ENCODE measurements at places on chromosomes 3 and 15.

DNA sequence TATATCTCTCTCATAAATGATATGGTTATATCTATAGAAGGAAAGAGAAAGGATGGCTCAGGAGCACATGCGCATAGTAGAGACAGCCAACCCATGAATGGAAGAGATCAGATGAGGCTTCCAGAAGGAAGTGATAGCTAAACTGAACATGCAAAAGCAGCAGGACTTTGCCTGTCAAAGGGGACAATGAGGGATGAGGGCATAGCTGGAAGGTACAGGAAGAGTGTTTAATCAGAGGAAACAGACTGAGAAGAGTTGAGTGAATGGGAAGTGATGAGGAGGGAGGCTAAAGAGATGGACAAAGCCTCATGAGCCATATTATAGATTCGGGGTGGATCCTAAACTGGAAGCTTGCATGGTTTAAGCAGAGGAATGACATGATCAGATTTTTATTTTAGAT lies 26.5 kb upstream of the VEPH1 start:
- DNase-seq = no peak

DNA sequence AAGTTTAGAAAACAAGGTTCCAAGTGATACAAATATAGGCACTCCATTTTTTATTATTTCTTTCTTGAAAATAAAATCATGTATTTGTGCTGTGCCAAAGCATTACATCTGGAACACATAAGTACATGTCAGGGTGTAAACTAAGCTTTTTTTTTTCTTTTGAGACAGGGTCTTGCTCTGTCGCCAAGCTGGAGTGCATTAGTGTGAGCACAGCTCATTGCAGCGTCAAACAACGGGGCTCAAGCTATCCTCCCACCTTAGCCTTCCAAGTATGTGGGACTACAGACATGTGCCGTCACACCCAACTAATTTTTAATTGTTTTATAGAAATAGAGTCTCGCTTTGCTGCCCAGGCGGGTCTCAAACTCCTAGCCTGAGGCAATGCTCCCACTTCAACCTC lies 9.0 kb downstream of the SPATA12 start:
- no peak for DNase-seq

- DNase-seq = no peak
Measured at GRCh38 chr3:67171841-67172240, 173.7 kb downstream of the KBTBD8 start.

DNA sequence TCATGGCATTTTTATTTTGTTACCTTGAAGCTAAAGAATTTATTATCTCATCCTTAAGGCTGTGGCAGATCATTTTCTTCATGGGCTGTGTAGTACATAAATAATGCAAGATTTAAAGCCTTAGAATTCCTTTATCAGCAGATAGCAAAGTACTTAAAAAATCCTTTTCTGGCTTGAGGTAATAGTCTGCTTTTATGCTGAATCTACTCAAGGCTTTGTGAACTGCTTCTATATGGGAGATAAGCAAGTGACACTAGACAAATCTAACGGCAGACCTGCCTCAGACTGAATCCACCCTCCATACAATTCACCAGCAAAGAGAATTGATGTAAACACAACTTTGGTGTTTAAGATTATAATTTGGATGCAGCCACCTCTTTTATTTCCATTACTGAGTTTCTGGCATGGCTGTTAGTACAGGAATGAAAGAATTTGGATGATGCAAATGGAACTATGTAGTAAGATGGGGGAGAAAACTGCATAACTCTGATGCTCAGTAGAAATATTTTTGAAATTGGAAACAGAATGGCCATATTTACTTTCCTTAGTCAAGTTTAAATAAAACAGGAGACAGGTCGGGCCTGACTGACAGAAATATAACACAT lies 1121.5 kb downstream of the NAALADL2 start:
- no peak for DNase-seq

- DNase-seq = no peak
Measured at GRCh38 chr15:38705436-38706219, 141.0 kb upstream of the RASGRP1 start.

DNA sequence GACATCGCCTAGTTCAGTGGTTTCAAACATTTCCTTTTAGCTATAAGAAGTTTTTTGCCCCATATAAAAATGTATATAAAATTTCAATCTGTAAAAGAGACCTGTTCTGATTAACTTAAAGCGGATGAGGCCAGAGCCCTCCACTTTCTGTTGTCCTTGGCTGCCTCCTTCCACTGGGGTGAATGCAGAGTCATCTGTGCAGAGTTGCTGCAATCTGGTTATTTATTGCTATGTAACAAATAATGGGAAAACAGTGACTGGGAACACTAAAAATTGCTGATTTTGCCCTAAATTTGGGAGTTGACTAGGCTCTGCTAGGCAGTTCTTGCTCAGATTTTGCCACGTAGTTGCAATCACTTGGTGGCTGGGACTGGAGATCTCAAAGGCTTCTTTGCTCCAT lies 637.8 kb downstream of the GRM7 start:
- no peak for DNase-seq

- no peak for DNase-seq
Measured at GRCh38 chr3:88882121-88882520, 225.3 kb upstream of the EPHA3 start.

- DNase-seq = no peak
Measured at GRCh38 chr3:177976241-177976640, 560.0 kb upstream of the KCNMB2 start.

DNA sequence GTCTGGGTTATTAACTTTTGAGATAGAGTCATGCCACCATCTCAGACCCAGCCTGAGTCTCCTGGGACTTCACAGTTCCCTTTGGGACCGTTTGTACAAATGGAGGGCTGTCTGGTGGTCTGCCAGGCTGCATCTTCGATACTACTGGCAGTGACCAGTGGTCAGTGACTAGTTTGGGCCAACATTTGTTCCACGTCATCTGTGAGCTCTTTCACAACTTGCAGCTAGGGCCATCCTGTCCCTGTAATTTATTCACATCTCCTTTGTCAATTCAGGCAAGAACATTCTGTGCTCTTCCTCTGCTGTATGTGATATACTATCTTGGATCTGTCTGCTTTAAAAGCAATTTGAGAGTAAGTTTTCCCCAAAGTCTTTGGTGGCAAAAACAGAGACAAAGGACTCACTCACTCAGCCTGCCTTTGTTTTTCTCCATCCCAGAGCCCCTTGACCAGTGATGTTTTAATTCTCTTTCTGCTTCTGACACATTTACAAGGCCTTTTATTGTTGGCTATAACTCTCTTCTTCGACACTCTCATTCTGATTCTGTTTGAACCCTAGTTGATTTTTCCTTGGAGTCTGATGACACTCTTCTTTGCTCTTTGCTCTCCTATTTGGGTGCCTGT lies 353.4 kb downstream of the EPHB1 start:
- DNase-seq = no peak

All from COR-L47 (cell line).